Activated T-helper 1 cell treated with anti-CD3 and anti-CD28 coated beads, Interleukin-12 subunit alpha, Interleukin-12 subunit beta, Interleukin-2, Interleukin-4 antibody, amounts not matched to agents 30 ng/mL and 10 ng/mL and 1 ng/mL, durations not matched to agents 14 hours and 24 hours and 36 hours (primary cell): ENCODE measurements at places on chromosomes 5 and 9.

DNA sequence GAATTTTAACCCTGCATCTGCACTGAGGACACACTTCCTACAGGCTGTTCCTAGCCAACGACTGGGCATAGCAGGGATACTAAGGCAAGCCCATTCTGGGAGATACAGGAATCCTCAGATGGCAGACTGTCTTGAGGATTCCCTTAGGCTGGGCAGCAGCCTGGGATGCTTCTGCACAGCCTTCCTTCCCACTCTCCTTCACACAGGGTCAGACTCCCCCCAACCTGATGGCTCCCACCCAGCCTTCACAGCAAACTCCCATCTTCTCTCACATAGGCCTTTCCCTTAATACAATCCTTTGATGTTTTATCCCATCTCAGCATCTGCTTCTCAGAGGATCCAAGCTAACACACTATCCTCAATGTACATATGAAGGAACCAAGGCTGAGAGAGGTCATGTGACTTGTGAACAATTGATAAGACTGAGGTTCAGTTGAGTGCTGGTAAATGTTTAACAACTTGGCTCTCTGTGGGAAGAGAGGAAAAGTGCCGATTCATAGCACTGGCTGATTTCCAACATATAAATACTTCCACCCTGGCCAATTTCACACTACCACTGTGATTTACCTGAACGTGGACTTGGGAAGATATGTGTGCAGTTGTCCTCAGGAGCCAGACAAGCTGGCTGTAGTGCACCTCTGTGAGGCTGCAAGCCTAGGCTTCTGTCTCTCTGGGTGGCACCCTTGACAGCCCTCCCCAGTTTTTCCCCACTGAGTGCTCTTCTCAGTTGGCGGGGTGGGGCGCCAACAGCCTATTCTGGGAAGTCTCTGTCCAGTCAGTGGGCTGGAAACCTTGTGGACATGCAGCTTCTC, 120.2 kb upstream of the TRIM32 start:
- no peak for DNase-seq

DNA sequence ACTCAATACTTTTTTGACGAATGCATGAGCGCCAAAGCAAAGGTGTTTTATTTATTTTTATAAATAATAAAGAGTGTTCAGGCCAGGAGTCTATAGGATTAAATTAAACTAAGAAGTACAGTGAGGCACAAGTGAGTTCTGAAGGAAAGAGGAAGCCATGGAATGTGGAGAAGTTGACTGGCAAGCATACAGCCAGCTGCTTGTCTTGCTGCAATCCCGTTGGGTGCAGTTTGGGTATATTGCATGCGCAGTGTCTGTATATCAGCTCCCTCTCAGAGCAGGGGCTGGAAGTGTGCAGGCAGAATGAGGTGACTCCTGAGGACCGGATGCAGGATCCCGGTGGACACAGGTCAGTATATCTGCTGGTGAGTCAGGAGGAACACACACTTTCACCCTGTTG, 315.6 kb downstream of the ZSWIM6 start:
- DNase-seq = no peak

DNA sequence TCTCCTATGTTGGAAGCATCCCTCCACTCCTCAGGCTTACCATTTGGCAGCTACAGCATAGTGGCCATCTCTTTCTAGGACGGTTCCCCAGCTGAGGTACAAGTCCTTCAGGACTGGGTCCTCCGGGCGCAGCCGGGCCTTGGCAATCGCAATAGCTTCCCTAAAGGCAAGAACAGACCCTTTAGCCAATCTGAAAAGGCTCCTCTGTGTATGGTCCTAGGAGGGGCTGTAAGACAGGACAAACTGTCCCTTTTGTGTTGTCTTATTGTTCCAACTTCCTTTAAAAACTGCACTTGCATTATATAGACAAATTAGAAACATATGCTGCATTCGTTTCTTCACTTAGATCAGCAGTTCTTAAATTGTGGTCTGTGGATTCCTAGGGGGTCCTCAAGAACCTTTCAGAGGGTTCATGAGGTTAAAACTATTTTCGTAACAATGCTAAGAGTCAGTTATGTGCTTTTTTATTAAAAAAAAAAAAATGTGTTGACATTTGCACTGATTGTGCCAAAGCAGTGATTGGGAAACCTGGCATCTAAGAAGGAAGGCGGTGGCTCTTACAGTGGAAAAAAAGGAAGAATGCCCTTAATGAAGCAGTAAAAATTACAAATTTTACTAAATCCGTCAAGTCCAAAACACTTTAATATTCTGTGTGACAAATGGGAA, 38.7 kb downstream of the GEMIN5 start:
- DNase-seq = no peak

- DNase-seq = no peak
Measured at GRCh38 chr5:150593593-150593992, 46.9 kb upstream of the SYNPO start.

- DNase-seq = no peak
Measured at GRCh38 chr9:72721067-72721466, 199.7 kb downstream of the TMC1 start.
